Stimulated activated CD4-positive, alpha-beta T cell treated with anti-CD3 and anti-CD28 coated beads, Interleukin-1b, Interleukin-23, amount 100 ng/mL, for 1 hour (primary cell): ENCODE measurements at places on chromosomes 4 and X.

DNA sequence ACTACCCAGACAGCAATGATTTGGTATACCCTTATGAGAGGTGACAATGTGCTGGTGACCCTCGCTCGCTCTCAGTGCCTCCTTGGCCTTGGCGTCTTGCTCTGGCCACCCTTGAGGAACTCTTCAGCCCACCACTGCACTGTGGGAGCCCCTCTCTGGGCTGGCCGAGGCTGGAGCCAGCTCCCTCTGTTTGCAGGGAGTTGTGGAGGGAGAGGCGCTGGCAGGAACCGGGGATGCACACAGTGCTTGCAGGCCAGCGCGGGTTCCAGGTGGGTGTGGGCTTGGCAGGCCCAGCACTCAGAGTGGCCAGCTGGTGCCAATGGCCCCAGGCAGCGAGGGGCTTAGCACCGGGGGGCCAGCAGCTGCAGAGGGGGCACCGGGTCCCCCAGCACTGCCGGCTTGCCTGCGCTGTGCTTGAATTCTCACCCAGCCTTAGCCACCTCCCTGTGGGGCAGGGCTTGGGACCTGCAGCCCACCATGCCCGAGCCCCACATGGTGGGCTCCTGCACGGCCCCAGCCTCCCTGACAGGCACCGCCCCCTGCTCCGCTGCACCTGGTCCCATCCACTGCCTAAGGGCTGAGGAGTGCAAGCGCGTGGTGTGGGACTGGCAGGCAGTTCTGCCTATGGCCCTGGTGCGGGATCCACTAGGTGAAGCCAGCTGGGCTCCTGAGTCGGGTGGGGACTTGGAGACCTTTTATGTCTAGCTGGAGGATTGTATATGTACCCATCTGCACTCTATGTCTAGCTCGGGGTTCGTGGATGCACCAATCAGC, 857.0 kb upstream of the IGFBP7 start:
- DNase-seq = no peak

- no peak for DNase-seq
Observed at GRCh38 chrX:55210931-55211677, 9.0 kb upstream of the PAGE5 start.

DNA sequence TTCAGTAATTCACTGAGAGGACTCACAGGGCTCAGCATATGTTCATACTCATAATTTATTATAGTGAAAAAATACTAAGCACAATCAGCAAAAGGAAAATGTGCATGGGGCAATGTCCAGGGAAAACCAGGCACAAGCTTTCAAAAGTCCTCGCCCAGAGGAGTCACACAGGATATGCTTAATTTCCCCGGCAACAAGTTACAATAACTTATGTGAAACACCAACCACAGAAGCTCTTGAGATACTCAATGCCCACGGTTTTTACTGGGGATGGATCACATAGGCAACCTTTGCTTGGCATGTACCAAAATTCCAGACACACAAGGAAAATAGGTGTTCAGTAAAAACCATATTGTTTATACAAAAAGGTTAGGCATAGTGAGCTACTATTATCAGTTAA, 38.5 kb upstream of the STPG2 start:
- no peak for DNase-seq

DNA sequence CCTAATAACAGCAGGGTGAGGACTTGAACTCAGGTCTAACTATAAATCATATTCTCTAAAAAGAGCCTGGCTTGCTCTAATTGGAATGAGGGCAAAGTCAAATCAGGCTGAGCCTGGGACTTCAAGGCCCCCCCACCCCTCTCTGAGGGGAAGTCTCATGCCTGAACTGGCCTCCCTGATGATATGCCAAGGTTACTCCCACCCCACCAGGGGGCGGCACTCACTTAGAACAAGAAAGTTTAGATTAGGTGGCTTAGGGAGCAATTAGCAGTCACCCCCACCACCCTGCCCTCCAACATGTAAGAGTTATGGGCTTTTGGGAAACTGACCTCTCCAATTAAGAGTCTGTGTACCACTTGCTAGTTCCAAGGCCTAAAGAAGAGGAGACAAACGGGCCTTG, 2.7 kb downstream of the FOXO4 start:
- DNase-seq = peak; percentile 50

DNA sequence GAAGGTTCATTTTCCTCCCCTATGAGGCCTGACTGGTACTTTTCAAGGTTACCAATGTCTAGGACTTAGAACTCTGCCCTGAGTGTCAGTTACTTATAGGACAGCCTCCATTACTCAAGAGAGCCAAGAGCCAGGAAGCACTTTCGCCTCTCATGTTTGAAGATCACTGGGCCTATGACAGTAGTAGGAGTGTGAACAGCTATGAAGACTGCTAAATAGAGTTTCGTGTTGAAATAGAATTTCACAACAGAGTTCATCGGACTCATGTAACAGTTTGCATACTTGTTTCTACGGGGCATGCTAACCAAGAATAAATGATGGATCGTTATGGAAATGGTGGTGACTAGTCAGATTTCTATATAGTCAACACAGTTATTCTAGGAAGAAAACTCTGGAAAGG, 97.8 kb upstream of the GPC4 start:
- no peak for DNase-seq

DNA sequence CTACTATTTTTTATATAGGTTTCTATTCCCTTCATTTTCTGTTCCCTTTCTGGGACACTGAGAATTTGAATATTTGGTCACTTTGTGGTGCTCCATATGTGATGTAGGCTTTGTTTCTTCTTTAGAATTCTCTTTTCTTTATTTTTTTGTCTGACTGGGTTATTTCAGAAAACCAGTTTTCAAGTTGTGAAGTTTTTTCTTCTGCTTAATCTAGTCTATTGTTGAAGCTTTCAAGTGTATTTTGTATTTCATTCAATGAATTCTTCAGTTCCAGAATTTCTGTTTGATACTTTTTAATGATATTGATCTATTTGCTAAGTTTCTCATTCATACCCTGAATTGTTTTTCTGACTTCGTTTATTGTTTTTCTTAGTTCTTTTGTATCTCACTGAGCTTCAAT, 96.2 kb upstream of the HAND2 start:
- no peak for DNase-seq

- no peak for DNase-seq
Observed at GRCh38 chrX:138748480-138748879, 37.0 kb upstream of the FGF13 start.

GRCh38 chrX:7233580-7234406, 85.8 kb upstream of the PUDP start:
- DNase-seq = no peak

- DNase-seq = no peak
Observed at GRCh38 chr4:72577211-72577610, 8.2 kb upstream of the ADAMTS3 start.

GRCh38 chr4:19721587-19721986, 530.1 kb upstream of the SLIT2 start:
- no peak for DNase-seq

GRCh38 chr4:70687821-70688794, at the start of gene UTP3:
UTP3 (plus strand) TSS chr4:70688532; CDS start chr4:70688678, 146 bp downstream.
- peak; percentile 90 for DNase-seq

GRCh38 chr4:41028392-41029076, 185.8 kb downstream of the APBB2 start:
- DNase-seq = no peak

GRCh38 chr4:133152330-133152821, 3.3 kb downstream of the PCDH10 start:
- no peak for DNase-seq

DNA sequence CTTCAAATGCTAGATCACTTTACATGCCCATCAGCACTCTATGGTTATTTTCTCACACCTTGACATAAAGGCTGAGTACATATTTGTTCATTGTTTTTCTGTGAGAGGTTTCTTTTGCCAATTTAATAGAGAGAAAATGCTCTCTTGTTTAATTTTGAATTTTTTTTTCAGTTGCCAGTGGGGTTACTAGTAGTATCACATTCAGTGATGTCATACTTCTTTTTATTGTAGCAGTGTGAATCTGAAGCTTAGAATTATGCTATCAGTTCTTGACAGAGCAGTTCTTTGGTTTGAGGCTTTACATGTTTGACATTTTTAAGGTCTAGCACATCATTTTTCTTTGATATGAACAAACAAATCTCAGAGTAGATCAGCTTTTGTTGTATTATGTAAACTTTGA, 185.4 kb downstream of the NWD2 start:
- no peak for DNase-seq

DNA sequence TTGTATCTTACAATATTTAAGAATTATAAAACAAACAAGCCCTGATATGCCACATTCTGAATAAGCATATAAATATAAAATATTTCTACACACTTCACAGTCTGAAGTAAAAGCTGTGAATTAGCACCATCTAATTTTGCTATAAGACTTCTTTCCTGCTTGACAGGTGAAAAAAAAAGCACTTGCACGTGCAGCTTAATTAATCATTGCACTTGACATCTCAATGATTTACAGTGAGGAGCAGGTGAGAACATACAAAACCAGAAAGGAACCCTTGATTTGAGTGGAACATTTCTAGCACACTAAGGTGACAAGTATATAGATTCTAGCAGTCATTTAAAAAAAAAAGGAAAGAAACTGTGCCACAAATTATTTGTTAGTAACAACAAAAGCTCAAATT, 47.9 kb downstream of the CHIC2 start:
- DNase-seq = no peak

DNA sequence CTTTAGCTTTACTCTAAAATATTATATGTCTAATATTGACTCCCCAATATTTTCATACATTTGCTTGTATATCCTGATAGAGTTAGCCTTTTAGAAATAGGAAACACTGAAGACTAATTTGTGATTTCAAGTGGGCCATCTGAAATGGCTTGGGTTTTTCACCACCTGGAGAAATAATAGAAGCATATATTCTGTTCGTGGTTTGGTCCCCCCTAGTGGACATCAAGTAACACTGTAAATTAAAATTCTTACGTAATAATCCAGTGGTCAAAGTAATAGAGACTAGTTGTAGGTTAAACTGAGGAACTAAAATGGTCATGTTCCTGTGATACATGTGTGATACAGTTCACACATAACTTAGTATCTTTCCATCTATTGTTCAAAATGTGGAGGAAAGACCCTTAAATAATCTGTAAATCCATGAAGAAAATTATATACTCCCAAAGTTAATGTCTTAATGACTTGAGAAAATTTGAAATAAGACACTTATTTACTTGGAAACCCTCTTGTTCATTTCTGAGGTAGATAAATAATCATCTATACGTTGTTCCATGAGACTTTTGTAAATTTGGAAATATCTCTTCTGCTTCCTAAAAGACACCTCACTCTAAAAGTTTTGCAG, 79.8 kb upstream of the SMARCAD1 start:
- DNase-seq = no peak

DNA sequence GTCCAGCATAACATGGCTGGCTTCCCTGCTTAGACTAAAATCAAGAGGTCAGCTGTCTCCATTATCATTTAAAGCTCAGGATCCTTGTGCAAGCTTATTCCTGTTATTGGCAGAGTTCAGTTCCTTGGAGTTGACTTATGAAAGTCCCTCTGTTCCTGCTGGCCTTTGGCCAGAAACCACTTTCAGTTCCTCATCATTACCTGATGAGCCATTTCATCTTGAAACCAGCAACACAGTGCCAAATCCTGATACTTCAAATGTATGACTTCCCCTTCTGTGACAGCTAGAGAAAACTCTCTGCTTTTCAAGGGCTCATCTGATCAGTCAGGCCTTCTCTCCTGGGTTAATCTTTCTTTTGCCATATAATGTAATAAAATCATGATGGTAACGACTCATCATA, 110.6 kb upstream of the FSTL5 start:
- DNase-seq = no peak

- no peak for DNase-seq
Observed at GRCh38 chrX:129787336-129788055, 7.7 kb downstream of the SASH3 start.

GRCh38 chr4:69057620-69058409, 38.5 kb upstream of the UGT2B7 start:
- DNase-seq = no peak

DNA sequence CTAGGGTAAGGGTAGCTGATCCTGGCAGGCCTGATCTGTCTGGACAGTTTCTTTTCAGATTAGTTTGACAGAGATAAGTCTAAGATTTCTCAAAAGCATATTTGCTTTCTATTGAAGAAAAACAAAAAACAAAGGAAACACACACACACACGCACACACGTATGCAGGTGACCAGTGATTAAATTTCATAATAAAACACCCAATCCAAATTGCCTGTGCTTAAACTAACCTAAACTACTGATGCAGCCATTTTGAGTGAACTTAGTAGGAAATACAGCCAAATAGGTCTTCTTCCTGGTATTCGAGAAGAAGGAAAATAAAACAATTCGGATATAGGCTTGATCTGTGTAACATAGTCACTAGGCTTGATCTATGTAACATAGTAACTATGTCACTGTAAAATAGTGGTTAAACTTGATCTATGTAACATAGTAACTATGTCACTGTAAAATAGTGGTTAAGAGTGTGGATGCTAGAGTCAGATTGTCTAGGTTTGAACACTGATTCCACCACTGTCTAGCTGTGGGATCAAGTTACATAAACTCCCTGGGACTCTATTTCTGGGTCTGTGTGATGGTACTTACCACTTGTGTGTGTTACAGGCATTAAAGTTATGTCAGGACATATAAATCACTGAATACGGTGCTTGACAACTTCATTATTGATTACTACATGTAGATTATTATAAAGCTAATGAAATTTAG, 9.8 kb upstream of the CCNG2 start:
- no peak for DNase-seq

DNA sequence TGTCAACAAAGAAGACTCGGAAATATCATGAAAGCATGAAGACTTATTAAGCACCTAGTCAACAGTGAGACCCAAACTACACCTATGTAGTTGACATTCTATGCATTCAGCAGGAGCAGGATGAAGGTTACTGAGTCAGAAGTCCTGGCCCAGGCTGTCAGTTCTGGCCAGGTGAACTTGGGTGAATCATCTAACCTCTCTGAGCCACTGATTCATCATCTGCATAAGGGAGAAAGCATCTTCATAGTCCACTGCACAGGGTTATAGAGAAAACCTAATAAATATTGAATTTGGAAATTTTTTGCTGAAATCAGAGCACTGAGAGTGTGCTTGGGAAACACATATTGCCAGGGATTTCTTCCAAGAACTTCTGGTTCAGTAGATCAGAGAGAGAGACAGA, 296.0 kb upstream of the SFRP2 start:
- DNase-seq = no peak

- DNase-seq = no peak
Observed at GRCh38 chr4:41429280-41429669, 108.7 kb upstream of the LIMCH1 start.
